Hematopoietic multipotent progenitor cell treated with erythropoietin and hydrocortisone succinate and interleukin-3 and kit ligand, for 4 days (in vitro differentiated cells): ENCODE measurements at places on chromosomes 7 and 10.
A peak's percentile ranks its signal among the peaks of the same experiment; 100 is the strongest.

DNA sequence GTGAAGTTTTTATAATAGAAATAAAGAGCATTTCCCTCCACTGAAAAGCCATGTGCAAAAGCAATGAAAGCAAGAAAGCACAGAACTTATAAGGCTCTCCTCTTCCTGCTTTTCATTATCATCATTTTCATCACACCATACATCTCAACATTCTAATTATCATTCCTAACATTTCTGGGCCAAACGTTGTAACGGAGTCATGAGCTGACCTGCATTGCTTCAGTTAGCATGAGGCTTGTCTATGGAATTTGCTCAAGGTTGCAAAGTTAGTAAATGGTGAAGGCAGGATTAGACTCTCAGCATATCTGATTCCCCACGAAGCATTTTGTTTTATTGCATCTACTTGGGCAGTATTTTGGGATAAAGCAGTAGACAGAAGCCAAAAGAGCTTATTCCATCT lies 11.4 kb downstream of the SCIN start:
- no peak for DNase-seq

- DNase-seq: no peak
Observed at GRCh38 chr7:157971501-157971900, 616.1 kb downstream of the PTPRN2 start.

GRCh38 chr7:137760111-137760510 lies 86.7 kb downstream of the DGKI start:
- DNase-seq: no peak

- no peak for DNase-seq
Observed at GRCh38 chr7:78299088-78299487, 500.5 kb downstream of the PHTF2 start.

- DNase-seq: peak; percentile 33
Observed at GRCh38 chr10:75375838-75376237, 25.7 kb downstream of the ZNF503 start.

DNA sequence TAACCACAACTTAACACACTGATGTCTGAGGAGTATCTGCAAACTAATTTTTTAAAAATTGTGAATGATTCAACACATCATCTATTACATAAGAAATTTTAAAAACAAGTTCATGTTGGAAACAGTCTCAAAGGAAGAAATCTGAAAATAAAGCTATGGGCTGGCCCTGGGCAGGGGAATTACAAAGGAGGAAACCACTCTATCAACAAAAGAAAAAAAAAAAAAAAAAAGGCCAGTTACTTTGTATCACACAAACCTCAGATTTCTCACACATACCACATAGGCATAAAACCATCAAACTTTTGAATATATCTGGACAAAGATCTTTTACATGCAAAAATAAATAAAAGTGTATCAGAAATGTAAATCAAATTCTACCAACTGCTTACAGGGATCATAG lies 20.8 kb downstream of the TIAL1 start:
- no peak for DNase-seq

GRCh38 chr10:112580267-112580666 lies 133.3 kb downstream of the VTI1A start:
- DNase-seq: no peak

GRCh38 chr7:112462236-112462635 lies 12.0 kb downstream of the IFRD1 start:
- peak; percentile 75 for DNase-seq

- DNase-seq: no peak
Observed at GRCh38 chr10:80476685-80477084, 22.6 kb downstream of the TSPAN14 start.

- peak; percentile 65 for DNase-seq
Observed at GRCh38 chr10:115030483-115031200, 62.5 kb upstream of the ATRNL1 start.

DNA sequence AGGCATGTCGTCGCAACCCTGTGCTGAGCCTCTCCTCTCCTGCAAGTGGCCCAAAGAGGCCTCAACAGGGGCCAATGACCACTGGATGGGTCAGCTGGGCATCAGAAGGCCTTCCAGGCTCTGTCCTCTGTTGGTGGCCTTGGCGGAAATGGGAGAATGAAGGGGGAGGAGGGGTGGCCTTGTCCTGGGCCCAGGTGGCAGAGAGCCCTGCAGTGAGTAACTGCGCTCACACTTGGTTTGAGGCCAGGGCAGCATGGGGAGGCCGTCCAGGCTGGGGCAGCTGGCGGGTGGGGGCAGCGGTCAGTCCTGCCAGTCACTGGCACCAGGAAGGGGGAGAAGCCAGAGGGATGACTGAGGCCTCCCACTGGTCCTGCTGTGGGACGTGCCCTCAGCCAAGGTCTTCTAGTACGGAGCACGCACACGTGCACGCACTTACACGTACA lies 59.8 kb downstream of the LHPP start:
- no peak for DNase-seq
